ENCODE measurements at places on chromosomes 7 and 10. TPM values are rescaled to one million over a fixed set of nuclear protein-coding genes. Genes with fewer than 3 reads are reported as not detected.

The POLR2J2 gene
- total RNA-seq = 36.6 TPM

The ERVW-1 gene
- not detected for total RNA-seq

The LLCFC1 gene
- not detected for total RNA-seq

The ZNF282 gene
- 29.4 TPM for total RNA-seq

The MMP21 gene
- 0.10 TPM for total RNA-seq

The MGMT gene
- total RNA-seq = 19.3 TPM

The MKX gene
- 0.04 TPM for total RNA-seq

The BAIAP2L1 gene
- total RNA-seq = 0.40 TPM

The MPP7 gene
- total RNA-seq = 20.2 TPM

The SGCE gene
- total RNA-seq = not detected

Data from activated CD4-positive, alpha-beta T cell treated with anti-CD3 and anti-CD28 coated beads, Interleukin-2, amount 10 ng/mL, durations not matched to agents 7 days and 5 days (primary cell).